Activated T-cell treated with anti-CD3 and anti-CD28 coated beads, Interleukin-2, amount 50 U/mL, for 48 hours (primary cell): ENCODE measurements at places on chromosomes 2 and 18.

GRCh38 chr18:4352746-4353551 lies 102.2 kb downstream of the DLGAP1 start:
- no peak for DNase-seq

GRCh38 chr2:207227062-207227748 lies 61.5 kb upstream of the KLF7 start:
- DNase-seq, result no peak

DNA sequence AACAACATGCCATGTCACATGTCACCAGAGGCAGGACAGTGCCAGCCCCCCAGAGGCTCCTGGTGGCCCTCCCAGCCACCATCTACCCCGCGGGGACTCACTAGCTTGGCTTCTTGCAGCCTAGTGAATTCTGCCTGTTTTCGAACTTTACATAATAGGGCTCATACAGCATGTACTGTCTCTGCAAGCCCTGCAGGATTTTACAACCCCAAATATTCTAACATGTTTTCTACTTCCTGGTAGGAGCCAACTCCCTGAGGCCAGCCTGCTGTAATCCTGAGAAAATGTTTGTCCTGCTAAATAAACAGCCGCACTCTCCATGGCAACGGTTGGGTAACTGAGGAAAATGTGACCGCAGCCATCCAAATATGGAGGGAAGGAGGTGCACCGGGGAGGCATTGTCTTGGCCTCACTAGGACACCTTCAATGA lies 2.7 kb downstream of the PER2 start:
- DNase-seq, result no peak

- DNase-seq, result no peak
These were observed 5.5 kb downstream of the TMEM37 start for GRCh38 chr2:119436993-119437772.

- DNase-seq, result no peak
These were observed 141.5 kb upstream of the PKDCC start for GRCh38 chr2:41906338-41906725.

DNA sequence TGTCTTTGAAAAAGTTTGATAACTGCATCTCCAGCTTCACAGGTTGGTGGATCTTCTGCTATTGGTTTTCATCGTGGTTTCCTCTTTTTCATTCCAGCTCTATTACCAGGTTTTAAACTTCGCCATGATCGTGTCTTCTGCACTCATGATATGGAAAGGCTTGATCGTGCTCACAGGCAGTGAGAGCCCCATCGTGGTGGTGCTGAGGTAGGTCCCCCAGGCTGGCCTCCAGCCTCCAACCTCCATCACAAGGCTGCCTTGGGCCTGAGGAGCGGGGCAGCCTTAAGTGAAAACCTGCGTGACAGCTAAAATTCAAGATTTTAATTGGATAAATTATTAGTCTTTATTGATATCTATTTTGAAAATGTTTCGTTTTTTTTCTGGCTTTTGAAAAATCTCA lies 9.7 kb downstream of the SEC11C start:
- DNase-seq, result no peak

DNA sequence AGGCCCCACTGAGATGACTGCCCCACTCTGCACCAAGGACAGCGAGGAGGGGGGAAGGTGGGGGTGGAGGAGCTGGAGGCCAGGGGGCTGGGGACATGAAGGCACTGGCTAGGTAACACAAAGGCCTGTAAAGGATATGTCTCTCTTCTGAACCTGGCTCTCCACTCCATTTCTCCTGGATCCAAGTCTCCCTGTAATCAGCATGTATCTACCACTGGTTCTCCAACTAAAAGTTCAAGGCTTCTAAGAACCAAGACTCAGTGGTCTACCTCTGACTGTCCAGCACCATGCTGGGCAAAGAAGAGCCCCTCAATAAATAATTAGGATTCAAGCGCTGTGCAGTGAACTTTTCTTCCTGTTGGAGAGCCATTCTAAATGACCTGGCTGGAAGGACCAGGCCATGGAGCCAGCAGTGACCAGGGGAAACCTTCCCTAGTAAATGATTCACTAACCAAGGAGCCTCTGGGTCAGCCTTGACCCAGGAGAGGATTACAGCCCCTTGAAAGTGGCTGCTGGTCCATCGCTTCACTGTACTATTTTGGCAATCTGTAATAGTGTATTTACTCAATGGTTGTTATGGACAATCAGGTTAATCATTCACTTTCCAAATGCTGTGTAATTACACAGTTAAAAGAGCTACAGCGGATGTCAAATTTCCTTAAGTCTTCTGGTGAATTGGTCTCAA lies 73.2 kb downstream of the BCL11A start:
- no peak for DNase-seq

- no peak for DNase-seq
These were observed 3.6 kb downstream of the ZAP70 start for GRCh38 chr2:97716695-97717612.

GRCh38 chr2:149465873-149466272 lies 121.7 kb downstream of the MMADHC start:
- no peak for DNase-seq

DNA sequence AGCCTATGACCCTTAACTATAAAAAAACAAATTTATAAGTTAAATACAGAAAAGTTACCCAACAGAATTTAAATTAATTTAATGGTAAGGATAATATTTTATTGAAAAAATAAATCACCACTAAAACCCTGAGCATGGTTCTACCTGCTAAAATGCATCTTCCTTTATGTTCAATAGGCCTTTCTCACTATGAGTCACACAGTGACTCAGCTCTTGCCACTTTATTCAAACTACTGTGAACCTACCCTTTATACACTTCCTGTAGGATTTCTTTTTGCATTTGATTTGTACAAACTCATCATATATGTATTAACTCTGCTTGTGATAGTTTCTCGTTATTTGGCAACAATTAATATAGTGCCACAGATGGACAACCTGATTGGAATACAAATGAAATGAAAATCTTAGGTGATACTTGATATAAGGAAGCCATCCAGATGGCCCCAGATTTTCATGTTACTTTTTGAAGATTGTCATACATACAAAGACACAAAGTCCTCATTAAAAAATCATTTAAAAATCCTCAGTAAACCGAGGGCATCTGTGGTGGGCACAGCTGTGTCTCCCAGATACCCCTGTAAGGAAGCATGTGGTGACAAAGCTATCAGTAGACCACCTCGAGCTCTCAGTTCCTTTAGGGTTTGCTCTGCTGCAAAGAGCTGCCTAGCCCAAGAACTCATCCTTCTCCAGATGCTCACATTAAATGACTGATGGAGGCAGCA lies 55.2 kb upstream of the COBLL1 start:
- DNase-seq, result no peak
